Hepatocyte (in vitro differentiated cells): ENCODE measurements at places on chromosomes 12 and 14. TPM values are rescaled to one million over a fixed set of nuclear protein-coding genes. Genes with fewer than 3 reads are reported as not detected.

- no peak for DNase-seq
Measured at GRCh38 chr12:112598626-112599025, 179.9 kb downstream of the PTPN11 start.

DNA sequence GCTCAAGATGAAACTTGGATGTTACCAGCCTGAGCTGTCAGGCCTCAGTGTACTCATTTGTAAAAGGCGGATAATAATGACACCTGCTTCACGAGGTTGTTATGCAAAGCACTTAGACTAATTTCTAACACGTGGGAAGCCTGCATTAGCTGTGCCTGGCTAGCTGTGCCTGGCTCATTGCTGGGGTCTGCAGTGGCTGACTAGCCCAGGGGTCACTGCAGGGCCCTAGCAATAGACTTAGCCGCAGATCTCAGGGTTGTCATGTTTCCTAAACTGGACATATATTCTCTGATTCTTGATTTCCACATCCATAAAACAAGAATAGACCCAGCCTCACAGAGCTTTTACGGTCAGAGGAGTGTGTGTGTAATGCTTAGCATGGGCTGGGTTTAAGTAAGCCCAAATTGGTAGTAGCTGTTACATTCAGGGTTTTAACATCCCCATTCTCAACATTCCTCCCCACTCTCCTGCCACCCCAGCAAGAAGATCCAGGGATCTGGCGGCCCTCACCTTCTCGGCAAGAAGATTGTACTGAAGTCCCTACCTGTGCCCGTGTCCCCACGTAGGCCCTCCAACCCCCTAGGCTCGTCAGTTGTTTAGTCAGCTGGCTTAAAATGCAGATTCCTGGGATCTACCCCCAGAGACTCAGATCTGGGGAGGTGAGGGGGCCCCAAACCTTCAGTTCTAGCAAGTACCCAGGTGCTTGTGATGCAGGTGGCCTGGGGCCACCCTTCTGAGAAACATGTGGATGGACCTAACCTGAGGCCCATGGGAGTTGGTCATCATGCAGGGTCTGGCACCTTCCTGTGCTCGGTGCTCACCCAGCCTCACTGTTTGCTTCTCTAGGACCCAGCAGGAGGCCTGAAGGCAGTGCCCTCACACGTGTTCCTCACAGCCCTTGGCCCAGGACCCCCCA, 8.6 kb downstream of the NR4A1 start:
- peak; percentile 52 for DNase-seq

Gene ALDH1L2
- 11.1 and 16.2 TPM in 2 replicates for total RNA-seq

DNA sequence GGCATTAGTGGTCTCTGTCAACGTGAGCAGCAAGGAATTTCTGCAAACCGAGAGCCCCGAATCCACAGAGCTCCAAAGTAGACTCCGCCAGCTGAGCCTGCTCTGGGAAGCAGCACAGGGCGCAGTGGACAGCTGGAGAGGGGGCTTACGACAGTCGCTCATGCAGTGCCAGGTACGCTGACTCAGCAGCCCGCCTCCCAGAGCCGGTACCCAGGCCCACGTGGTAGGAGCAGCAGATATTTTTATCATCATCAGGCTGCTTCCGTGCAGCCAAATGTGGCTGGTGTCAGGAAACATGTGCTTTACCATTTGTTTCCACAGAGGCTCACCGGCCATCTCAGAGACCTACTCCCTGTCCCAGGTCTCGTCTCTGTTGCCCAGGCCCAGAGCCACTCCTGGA, 73.7 kb downstream of the ESR2 start:
- peak; percentile 51 for DNase-seq

Gene RD3L
- total RNA-seq = not detected in 2 replicates

- no peak for DNase-seq
Measured at GRCh38 chr14:106518054-106518943, 991.9 kb downstream of the TMEM121 start.

- no peak for DNase-seq
Measured at GRCh38 chr14:97215263-97215969, 418.2 kb downstream of the VRK1 start.

Gene RAD52
- 11.8 and 13.4 TPM in 2 replicates for total RNA-seq

DNA sequence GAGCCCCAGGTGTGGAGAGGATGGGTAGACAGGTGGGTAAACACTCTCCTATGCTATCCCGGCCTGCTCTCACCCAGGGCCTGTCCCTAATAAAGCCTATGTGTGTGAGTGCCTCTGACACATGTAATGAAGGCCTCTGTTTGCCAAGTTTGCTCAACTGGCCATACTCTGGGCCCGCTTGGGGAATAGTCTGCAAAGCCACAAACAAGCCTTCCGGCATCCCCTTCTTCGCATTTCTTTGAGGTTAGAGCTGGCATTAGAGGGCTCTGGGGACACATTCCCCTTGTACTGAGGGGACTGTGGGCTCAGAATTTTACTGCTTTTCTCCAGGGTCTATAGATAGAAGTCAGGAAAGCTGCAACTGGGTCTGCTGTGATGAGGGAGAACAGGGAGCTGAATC, 240.5 kb downstream of the C12orf75 start:
- DNase-seq = no peak

Gene KRT80
- total RNA-seq = 0.28 and 0.77 TPM in 2 replicates

Gene CD163
- 3.8 and 5.6 TPM in 2 replicates for total RNA-seq

DNA sequence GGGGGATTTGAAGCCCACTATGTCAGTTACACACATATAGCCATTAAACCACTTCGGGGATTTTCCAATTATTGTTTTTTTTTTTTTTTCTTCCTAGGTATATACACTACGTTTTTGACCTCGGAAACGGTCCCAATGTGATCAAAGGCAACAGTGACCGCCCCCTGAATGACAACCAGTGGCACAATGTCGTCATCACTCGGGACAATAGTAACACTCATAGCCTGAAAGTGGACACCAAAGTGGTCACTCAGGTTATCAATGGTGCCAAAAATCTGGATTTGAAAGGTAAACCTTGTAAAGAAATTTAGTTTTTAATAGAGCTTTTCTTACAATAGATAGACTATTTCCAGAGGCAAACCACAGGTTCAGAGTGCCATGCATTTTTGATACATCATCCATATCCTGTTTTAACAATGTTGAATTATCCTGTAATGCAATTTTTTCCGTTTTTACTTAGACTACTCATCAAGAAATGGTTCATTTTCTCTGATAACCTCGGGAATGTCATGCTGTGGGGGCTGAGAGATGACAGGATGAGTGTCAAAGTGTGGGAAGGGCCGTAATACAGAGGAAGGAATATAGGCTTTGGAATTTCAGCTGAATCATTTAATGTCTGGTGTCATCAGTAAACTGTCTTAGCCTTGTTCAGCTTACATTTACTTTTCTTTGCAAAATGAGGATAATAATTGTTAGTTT, 797.1 kb downstream of the NRXN3 start:
- no peak for DNase-seq

- no peak for DNase-seq
Measured at GRCh38 chr12:4275870-4276301, 2.3 kb downstream of the CCND2 start.

- DNase-seq = no peak
Measured at GRCh38 chr12:89448951-89449371, 75.6 kb downstream of the GALNT4 start.

Gene NID2
- 43.1 and 52.8 TPM in 2 replicates for total RNA-seq
